ENCODE measurements at places on chromosomes 13 and 19.

GRCh38 chr13:101283782-101284181 is 132.5 kb downstream of the NALCN start:
- DNase-seq = no peak

GRCh38 chr13:36445891-36446351 is 13.6 kb downstream of the CCNA1 start:
- no peak for DNase-seq

- no peak for DNase-seq
Observed at GRCh38 chr13:53012707-53013106, 15.9 kb upstream of the OLFM4 start.

GRCh38 chr19:40674291-40674690 is 16.2 kb downstream of the NUMBL start:
- no peak for DNase-seq
